ENCODE measurements at places on chromosomes 4 and X.

- no peak for DNase-seq
These were observed 88.5 kb upstream of the DHX15 start for GRCh38 chr4:24672880-24673279.

GRCh38 chr4:109801099-109801789 is 555 bp downstream of the CFI start:
- no peak for DNase-seq

- DNase-seq = peak; percentile 19
These were observed at the start of gene FHL1 for GRCh38 chrX:136147315-136147901. TSS of gene FHL1 (plus strand) at chrX:136147533.

DNA sequence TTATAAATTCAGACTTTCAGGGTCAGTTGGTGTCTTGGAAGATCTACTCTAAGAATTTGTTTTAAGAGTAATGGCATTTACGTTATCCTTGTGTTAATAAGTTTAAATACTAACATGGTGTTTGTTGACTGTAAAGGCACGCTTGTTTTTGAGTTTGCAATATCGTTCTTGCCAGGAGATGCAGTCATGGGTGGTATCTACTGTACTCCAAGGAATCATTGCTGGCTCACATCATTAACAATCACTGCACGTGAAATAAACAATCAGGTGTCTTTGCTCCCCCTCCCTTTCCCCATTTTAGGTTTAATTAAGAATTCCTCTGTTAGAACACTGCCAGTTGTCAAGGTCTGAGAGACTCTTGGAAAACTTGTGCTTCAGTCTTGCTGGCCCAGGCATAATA is 1.6 kb downstream of the HHIP start:
- DNase-seq = no peak

DNA sequence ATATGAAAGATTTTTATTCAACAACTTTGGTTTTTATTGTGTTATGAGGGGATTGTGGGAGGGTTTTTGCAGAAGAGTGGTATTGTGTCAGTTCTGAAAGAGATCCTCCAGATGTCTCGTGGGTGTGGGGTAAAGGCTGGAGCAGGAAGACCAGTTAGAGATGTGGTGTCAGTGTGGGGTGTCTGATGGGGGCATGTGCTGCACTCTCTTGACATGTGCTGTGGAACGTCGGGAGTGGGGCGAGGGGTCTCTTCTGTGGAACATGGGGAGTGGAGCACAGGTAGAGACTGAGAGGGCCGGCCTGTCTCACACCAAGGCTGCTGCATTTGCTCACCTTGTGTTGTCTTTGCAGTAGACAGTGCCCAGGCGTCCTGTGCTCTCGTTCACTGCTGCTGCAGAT is 37.6 kb downstream of the FAM193A start:
- no peak for DNase-seq

GRCh38 chr4:86977621-86978184 is 42.9 kb downstream of the AFF1 start:
- no peak for DNase-seq

DNA sequence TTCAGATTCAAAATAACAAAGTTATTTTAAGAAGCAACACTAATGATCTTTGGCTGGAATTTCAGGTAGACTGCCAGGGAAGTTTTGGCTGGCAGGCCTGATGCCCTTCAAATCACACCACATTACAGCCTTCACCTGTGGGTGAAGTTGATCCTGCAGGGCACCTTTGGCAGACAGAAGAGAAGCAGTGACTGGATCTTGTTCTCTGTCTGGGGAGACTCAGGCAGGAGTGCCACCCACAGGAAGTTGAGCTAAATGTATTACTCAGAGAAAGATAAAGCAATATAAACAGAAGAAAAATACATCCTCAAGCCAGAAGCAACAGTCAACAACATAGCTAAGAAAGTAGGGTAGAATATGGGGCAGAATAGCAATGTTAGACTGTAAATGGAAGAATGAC is 12.8 kb upstream of the CFAP299 start:
- DNase-seq = no peak

GRCh38 chr4:20544645-20545044 is 155.6 kb upstream of the PACRGL start:
- no peak for DNase-seq

DNA sequence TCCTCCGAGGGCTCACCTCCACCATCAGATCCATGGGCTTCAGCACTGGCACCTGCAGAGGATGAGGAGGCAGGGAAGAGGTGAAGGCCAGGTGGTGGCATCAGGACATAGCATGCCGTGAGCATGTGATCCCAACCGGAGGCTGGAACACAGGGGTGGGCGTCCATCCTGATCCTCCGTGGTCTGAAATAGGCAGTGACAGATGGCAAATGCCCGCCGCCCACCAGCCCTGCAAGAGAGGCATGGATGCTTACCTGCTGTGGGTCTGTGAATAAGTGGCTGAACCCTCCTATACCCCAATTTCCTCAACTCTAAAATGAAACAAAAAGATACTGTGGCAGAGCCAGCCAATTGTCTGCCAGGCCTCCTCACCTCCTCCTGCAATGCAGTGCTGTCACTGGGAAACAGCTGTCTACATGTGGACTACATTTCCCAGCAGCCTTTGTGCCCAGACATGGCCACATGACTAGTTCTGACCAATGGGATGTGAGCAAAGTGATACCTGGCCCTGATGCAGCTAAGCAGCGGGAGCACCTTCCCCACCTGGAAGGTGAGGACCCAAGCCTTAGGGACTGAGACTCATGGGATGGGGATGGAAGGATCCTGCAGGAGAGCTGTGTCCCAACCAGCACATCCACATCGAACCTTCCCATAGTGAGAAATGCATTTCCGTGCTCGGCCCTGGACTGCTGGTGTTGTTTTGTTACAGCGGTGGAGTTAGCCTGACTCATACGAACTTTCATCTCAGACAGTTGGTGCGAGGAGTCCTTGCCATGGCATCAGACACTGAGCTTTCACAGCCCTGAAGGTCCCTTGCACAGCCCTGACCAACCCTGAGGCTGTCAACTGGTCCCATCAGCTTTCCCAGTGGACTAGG is 99.5 kb downstream of the PPP2R2C start:
- no peak for DNase-seq

DNA sequence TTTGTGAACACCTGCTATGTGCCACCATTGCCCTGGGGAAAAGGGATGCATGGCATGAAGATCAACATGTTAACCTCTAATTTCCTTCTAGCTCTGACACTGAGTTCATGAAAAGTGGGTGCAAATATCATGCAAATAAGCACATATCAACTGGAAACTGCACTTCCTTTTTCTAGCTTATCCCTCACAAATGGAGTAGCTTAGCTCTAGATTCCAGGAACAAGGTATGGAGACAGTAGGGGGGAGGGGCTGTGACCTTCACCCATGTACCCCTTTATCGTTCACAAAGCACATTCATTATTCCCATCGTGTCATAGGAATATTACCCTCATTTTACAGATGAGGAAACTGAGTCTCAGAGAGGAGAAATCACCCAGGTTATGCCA is 37.4 kb downstream of the STARD8 start:
- no peak for DNase-seq

GRCh38 chr4:38620527-38621027 is 43.4 kb upstream of the KLF3 start:
- DNase-seq = no peak

DNA sequence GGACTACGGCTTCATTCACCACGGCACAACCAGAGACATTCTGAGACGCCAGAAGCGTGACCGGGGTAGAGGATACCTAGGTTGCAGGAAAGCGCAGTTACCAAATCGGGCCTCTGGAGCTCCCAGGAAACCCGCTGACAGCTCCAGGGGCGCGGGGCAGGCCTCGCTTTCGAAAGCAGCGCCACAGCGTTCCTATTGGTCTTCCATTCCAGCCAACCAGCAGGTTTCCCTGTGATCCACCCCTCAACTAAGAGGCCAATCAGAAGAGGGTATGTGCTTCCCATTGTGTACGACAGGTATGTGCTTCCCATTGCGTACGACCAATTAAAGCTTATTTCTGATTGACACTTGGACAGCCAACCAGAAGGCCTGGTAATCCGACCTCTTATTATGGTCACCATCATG is 14.9 kb downstream of the SNX12 start:
- DNase-seq = no peak

DNA sequence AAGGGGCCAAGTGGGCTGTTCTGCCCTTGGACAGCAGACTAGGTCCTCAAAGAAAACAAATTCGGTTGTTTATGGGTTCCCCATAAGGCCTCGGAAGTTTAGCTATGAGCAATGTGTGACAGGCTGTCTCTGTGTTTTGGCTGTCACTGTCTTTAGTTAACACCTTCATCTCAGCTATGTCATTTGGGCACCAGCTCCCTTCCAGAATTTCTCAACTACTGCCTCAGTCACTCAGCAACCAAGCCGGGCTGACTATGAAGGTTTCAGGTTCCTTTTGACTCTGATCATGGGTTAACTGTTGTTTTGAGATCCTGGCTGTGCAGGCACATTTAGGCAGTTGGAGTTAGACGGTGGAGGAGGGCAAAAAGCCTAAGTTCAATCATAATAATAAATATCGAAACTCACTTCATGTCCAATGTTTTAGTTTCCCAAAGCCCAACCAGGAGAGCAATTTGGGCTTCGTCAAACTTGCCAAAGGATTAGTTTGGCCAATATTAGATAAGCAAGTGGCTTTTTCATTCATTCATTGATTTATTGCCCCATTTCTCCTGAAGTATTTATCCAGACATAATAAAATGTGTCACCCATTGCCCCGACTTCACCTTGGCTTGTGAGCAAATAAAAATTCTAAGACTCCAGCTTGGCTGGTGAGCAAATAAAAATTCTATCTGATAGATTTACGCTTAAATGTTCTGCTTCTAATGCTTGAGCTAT is 9.1 kb upstream of the PAGE1 start:
- DNase-seq = no peak

GRCh38 chr4:139668658-139669201 is 3.1 kb downstream of the MGST2 start:
- DNase-seq = no peak

- DNase-seq = no peak
These were observed 86.8 kb downstream of the DIAPH2 start for GRCh38 chrX:96771486-96771885.

DNA sequence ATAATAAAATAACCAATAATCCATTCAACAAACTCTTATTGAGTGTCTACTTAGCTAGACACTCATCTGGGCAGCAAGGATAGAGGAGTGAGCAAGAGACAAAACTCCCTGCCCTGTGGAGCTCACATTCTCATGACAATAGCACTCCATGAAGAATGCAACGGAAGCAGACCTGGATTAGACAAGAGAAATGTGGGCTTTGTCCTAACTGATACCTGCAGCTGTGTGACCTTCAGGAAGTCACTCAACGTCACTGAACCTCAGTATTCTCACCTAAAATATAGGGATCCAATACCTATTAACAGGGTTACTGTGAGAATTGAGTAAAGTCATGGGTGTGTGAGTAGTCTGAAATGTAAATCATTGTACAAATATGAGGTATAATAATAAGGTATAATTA is 61.2 kb downstream of the NDNF start:
- no peak for DNase-seq

- no peak for DNase-seq
These were observed 356.7 kb upstream of the DIPK2B start for GRCh38 chrX:45557387-45557786.

- no peak for DNase-seq
These were observed 865.3 kb upstream of the HS3ST1 start for GRCh38 chr4:12293906-12294525.

GRCh38 chr4:127957105-127957504 is 7.9 kb downstream of the MFSD8 start:
- no peak for DNase-seq
